ENCODE measurements at places on chromosomes 4 and X. TPM values are rescaled to one million over a fixed set of nuclear protein-coding genes. Genes with fewer than 3 reads are reported as not detected.

PCDH10 gene
- total RNA-seq: 11.0 TPM

UNC5C gene
- total RNA-seq: 0.70 TPM

AFF2 gene
- total RNA-seq: 0.89 TPM

ZNF182 gene
- total RNA-seq: 5.4 TPM

VAMP7 gene
- total RNA-seq: 35.7 TPM

CTAG1A gene
- total RNA-seq: not detected

ADH5 gene
- total RNA-seq: 136 TPM

SH3D19 gene
- 32.4 TPM for total RNA-seq

DEFB131A gene
- total RNA-seq: not detected

SMIM31 gene
- not detected for total RNA-seq

RNF212 gene
- total RNA-seq: 3.5 TPM

RAB9B gene
- total RNA-seq: 2.0 TPM

MAGIX gene
- 1.2 TPM for total RNA-seq

GAGE12H gene
- total RNA-seq: not detected

EDA2R gene
- total RNA-seq: 2.3 TPM

PAGE3 gene
- total RNA-seq: not detected

BEX1 gene
- 10.7 TPM for total RNA-seq

SSX4 gene
- not detected for total RNA-seq

MEPE gene
- not detected for total RNA-seq

ABCG2 gene
- total RNA-seq: not detected

NSG1 gene
- not detected for total RNA-seq

CT45A2 gene
- total RNA-seq: not detected

HHIP gene
- 0.97 TPM for total RNA-seq

C4orf36 gene
- 0.51 TPM for total RNA-seq

DCAF12L1 gene
- not detected for total RNA-seq

ARHGEF6 gene
- 8.7 TPM for total RNA-seq

LUZP4 gene
- total RNA-seq: not detected

HPRT1 gene
- 18.2 TPM for total RNA-seq

SHOX gene
- 0.21 TPM for total RNA-seq

PAQR3 gene
- total RNA-seq: 12.4 TPM

ATOH1 gene
- total RNA-seq: not detected

BEX5 gene
- not detected for total RNA-seq

MXRA5 gene
- total RNA-seq: 188 TPM

ABCB7 gene
- 18.7 TPM for total RNA-seq

MAGEC3 gene
- total RNA-seq: not detected

TSPAN7 gene
- 0.40 TPM for total RNA-seq

EGFL6 gene
- not detected for total RNA-seq

BEND4 gene
- not detected for total RNA-seq

ETNPPL gene
- not detected for total RNA-seq

PDGFRA gene
- 214 TPM for total RNA-seq

IGSF1 gene
- total RNA-seq: 3.1 TPM

NDNF gene
- total RNA-seq: 0.24 TPM

ZNF280C gene
- 5.6 TPM for total RNA-seq

IRS4 gene
- total RNA-seq: 0.10 TPM

FAM13A gene
- 20.3 TPM for total RNA-seq

RIBC1 gene
- total RNA-seq: 0.47 TPM

CUL4B gene
- 78.6 TPM for total RNA-seq

UGT2A1 gene
- not detected for total RNA-seq

CSAG1 gene
- total RNA-seq: not detected
